ENCODE measurements at places on chromosomes 4 and X.

- DNase-seq = no peak
These were observed 94.7 kb downstream of the SLC2A9 start for GRCh38 chr4:9926586-9926985.

GRCh38 chr4:104475652-104476051 is 19.0 kb downstream of the CXXC4 start:
- DNase-seq = no peak

- DNase-seq = no peak
These were observed 211.9 kb downstream of the DCAF12L2 start for GRCh38 chrX:125954236-125954635.

DNA sequence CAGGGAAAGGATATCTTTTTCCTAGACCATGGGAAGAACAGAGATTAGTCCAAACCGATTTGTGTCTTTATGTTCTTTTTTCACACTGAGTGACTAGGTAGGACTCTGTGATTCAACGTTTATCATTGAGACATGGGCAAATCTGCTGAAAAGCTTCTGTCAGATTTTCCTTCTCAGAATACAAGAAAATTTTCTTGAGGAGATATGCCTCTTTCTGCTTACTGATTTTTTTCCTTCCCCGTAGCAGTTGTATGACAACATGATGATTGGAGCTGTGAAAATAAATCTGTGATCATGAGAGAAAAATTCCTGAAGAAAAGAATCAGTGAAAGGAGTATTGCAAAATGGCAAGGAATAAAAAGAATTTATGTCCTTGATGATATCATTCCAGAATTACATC is 130.6 kb upstream of the FAT4 start:
- no peak for DNase-seq

GRCh38 chr4:146243883-146244277 is 29.5 kb downstream of the REELD1 start:
- DNase-seq = no peak

DNA sequence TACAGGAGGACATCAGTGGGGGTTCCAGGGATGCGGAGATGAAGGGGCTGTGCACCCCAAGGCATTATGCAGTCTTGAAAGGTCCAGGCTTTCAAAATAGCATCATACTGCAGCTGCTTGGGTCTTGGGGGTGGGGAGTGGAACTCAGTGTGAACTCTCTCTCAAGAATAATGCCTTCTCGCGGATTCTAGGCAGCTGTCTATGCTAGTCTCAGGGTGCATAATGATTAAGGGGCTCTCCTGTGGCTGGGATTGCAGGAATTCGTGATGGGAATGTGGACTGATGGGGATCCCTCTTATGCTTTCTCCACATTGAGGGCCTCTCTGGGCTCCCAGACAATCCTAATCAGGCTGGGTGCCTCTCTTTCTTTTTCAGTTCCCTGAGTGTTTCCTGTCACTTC is 172.2 kb upstream of the ARHGAP24 start:
- no peak for DNase-seq

- DNase-seq = no peak
These were observed 25.7 kb downstream of the SEPTIN6 start for GRCh38 chrX:119667111-119667878.

DNA sequence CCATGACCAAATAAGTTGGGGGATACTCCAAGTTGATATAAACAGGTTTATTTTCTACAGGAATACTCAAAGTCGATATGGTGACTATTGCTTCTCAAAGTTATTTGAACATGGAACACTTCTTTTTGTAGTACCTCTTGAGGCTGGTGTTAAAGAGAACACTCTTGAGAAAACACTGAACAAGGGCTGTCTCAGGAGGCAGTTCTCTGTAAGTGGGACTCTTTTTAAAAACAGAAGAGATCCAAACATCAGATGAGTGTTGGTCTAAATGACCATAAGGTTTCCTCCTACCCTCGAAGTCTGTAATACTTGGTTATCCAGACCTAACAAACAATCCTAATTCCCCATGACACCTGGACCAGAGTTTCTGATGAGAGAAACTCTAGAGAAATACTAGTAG is 223.2 kb upstream of the TEX13C start:
- DNase-seq = no peak

- peak; percentile 1 for DNase-seq
These were observed 92.2 kb downstream of the GEMIN8 start for GRCh38 chrX:13937370-13938050.

GRCh38 chr4:81634165-81634564 is 162.5 kb upstream of the RASGEF1B start:
- DNase-seq = no peak

GRCh38 chr4:175806727-175807126 is 5.3 kb downstream of the GPM6A start:
- no peak for DNase-seq

DNA sequence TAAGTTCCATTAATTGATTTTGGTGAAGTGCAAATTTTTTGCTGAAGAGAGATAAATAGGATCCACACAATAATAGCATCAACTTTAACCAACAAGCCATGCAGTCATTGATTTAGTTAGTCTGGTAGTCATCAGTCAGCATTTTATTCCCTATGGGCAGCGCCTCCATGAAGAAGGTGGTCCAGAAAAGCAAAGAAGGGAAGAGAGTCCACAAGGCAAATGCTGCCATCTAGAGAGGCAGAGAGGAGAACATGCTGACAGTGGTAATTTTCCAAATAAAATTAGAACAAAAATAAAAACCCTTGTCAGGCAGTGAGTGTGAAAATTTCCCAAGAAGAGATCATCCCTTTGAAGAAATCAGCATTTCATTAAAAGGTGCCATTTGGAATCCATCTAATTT is 366.7 kb upstream of the FAM241A start:
- DNase-seq = peak; percentile 23

DNA sequence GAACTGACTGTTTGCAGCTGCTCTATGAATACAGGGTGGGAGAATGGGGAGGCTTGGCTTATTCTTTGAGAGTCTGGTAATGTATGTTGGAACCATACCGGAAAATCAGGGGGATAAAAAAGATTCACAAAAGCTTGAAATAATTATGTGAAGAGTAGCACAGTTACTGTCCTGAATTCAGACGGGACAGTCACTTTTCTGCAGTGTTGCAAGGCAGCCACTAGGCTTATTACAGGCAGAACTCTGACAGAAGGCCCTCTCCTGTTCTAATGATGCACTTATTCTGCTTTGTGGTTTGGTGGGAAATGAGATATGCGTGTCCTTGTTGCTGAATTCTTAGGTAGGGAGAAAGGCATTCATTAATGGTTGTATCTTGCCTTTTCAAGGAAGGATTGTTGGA is 37.2 kb downstream of the GUCY1B1 start:
- no peak for DNase-seq

- no peak for DNase-seq
These were observed 801.8 kb downstream of the STIM2 start for GRCh38 chr4:27662426-27662825.

GRCh38 chrX:132622130-132622529 is 133.3 kb upstream of the MBNL3 start:
- no peak for DNase-seq

- DNase-seq = no peak
These were observed 94.2 kb downstream of the NYX start for GRCh38 chrX:41541386-41541785.

- no peak for DNase-seq
These were observed 36.9 kb downstream of the WDR17 start for GRCh38 chr4:176102414-176103063.

DNA sequence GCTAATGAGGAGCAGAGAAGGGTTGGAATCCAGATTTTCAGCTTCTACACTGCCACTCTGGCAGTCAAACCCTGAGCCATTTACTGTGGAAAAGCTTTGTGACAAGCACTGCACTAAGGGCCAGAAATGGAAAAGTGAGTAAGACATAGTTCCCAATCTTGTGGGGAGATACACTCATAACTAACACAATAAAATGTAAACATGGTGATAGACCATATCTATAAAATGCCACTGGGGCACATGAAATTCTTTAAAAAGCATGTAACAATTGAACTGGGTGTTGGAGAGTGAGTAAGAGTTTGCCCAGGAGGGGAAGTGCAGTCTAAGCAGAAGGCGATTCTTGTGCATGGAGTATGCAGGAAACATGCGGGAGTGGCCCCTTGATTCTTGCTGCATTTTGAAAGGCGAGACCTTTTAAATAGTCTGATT is 32.0 kb upstream of the ANXA5 start:
- peak; percentile 83 for DNase-seq

DNA sequence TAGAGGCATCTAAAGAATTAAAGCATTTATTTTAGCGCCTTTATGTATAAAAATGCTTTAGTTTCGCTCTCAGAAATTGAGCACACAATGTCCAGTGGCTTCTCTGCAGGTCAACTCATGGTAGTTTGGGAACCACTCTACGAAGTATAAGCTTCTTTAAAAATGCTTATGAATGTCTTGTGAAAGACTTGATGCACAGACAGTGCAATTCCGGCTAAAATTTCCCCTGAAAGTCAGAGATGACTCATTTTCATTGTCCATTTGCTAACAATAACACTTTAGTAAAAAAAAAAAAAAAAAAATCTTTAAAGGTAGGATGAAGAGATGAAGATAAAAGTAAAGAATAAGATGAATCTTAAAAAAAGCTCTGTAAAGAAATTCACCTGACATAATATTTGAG is 117.2 kb downstream of the PDHA2 start:
- DNase-seq = no peak

GRCh38 chr4:71974681-71975080 is 57.1 kb upstream of the NPFFR2 start:
- peak; percentile 18 for DNase-seq

DNA sequence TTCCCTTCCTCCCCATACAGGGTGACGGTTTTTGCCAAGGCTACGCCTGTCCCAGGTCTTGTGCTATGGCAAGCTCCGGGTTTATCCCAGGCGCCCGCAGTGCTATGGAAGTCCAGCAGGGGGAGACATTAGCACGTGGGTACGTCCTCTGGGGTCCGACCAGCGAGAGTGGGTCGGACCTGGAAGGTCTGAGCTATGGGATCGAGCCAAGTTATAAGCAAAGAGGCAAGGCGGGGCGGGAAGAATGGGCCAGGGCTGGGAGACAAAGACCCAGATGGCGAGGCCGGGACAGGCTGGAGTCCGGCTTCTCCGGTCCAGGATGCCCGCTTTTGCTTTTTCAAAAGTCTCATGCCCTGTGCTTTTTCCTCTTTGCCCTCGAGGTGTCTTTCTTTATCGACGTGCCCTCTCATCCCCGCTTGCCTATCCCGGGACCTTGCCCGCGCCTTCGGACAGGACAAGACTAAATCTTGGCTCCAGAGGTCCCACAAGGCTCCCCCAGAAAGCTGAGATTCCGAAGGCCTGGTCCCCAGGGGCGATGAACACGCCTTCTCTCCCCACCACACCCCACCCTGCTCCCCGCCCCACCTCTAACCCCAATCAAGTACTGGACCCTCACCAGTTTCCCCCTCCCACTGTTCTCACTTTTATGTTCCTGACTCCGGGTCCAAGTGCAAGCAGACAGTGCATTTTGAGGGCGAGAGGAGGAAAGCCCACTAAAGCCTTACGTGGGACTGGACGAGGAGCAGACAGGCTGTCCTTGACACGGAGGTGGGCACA is 785 bp upstream of the EFNB1 start:
- no peak for DNase-seq

DNA sequence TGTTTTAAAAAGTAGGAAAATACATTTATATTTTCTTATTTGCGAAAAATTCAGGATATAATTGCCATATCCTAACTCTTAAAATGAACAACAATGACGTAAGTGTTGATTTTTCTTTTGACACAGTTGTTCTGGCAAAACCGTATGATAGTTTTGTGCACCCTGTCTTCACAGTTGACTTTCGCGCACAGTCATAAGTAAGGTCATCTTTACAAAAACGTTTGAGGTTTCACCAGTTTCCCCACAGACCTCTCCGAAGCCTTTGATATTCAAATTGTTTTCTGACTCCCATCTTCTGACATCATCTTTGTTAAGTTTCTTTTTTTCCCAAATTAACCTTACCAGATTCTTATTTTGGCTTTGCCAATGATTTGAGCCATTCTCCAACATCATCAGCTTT is 48.1 kb upstream of the ATXN3L start:
- DNase-seq = no peak

DNA sequence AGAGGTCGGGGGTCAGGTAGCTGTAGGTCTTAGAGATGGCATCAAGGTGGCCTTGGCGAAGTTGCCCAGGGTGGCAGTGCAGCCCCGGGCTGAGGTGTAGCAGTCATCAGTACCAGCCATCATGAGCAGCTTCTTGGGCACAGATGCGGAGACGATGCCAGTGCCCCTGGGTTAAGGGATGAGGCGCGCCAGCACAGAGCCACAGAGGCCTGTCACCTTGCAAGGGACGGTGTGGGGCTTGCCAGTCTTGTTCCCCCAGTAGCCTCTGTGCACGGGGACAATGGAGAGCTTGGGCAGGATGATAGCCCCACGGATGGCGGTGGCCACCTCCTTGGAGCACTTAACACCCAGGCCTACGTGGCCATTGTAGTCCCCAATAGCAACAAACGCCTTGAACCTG is 750.7 kb upstream of the PABPC4L start:
- DNase-seq = no peak

DNA sequence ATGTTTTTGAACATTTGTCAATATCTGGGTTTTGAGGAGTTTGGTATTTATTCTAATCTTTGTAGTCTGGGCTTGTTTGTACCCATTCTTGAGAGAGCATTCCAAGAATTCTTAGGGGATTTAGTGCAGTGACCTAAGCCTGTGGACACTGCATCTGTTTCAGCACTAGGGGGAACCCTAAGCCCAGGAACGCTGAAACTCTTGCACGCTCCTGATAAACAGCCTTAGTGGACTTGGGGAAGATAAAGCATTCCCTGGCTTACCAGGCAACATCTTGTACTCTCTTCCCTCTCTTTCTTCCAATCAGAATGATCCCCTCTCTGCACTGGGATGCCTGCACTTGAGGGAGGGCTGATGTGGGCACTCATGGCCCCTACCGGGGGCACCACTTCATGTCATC is 654.9 kb upstream of the HTR2C start:
- peak; percentile 25 for DNase-seq

DNA sequence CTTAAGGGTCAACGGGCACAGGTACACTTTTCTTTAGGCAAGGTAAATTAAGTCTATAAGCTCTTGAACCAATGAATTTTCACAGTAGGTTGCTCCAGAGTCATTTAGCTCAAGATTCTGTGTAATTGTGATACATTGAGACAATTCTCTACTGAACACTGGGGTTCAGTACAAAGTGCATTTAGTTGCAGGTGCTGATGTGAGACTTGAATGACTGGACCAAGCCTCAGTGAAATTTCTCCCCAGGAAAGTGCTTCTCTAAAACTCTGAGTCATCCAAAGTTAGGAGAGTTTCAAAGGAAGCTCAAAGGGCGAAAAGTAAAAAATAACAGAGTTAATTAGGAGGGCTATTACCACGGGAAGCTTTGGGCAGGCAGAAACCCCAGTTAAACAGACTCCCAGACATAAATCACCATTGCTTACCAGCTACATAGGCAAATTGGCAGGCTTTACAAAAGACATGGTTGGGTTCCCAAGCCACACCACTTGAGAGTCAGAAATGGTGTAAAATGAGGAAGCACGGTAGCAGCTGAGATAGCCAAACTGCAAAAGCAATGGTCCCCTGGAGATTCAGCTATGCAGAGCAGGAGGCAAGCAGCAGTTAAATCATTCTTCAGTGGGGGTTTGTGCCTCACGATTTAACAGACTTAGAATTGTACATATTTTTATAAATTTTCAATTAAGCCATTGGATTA is 202.6 kb downstream of the PCDH19 start:
- DNase-seq = no peak
